ENCODE measurements at places on chromosomes 7 and 10.

DNA sequence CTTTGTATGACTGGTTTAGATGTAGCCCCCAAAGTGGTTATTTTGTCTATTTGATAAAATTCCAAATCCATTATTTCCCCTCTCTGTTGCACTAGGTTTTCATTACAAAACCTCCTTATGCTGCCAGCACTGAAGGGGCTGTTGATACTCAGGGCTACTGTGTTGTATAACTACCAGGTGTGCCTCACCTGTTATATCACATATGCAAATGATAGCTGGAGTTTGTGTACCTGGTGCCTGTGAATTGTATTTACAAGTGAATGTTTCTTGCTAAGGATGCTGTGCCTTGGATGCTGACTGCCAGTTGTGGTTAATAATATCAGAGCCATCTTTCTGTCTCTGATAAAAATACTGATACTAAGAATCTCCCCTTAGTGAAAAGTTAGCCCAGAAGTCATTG, 84.8 kb upstream of the CCDC6 start:
- no peak for DNase-seq

GRCh38 chr10:75598998-75599397, 167.6 kb downstream of the LRMDA start:
- DNase-seq, result no peak

DNA sequence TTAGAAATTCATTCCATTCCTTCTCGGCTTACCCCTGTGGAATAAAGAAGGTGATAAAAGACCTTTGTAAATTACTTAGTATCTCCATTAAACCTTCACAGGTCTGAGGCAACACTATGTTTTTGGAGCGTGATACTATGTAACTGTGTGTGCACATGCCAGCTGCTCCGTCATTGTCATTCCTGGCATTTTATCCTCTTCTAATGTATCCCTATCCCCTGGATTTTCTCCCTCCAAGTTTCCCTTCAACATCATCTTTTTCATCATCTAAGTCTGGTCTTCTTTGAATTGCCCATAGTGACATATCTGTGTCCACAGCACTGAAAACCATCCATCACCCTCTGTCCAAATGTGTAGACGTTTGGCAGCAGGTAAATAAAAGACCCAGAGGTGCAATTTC, 125.7 kb downstream of the TEX36 start:
- DNase-seq, result no peak

GRCh38 chr7:44982535-44982923, 3.7 kb upstream of the MYO1G start:
- DNase-seq, result no peak

- no peak for DNase-seq
Measured at GRCh38 chr10:71504168-71504567, 107.4 kb downstream of the CDH23 start.

DNA sequence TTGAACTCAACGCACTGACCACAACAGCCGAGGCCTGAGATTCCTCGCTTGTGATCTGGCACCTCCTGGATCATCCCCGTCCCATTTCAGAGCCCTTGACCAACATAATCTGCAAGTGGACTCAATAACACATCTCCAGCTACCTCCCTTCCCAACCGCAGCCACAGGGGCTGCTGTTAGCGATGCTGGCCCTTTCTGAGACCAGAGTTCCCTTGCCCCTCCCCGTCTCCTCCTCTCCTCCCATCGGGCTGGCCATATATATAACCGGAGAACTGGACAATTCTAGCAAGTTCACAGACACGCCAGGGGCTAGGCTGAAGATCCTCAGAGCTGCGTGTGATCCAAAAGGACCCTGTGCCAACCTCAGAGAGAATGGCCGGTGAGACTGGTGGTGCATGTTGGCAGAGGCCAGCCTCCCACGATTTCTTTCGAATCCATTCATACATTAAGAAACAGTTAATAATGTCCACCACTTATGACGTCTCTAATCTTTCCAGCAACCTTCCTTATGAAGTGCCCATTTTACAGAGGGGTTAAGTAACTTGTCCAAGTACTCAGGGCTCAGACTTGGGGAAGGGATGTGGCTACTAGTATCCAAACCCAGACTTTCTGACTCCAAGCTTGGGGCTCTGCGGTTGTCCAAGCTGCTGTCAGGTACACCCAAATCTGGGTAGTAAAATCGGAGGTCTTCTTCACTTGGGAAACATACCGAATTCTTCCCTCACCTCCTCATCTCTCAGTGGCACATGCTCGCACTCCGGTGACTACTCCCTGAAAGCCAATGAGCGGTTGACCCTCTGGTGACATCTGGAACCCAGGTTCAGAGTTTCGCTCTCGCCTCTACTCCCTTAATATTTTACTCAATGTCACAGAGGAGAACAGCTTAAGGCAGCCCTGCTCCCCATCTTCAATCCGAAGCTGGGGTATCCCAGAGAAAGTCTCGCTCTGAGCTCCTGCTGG, 11.2 kb upstream of the FEZF1 start:
- no peak for DNase-seq

DNA sequence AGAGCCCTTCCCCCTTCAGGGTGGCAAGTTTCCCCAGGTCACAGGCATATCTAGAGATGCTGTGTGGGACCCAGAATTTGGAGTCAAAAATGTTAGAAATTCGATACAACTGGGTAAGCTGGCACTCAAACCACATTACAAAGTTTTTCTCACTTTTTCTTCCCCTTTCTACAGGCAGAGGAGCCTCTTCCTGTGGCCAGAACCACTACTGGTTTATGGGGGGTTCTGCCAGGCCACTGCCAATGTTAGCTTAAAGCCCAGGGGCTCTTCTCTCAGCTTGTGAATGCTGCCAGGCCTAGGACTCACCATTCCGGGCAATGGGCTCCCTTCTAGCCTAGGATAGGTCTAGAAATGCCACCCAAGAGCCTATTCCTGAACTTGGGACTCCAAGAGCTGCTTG, 617.9 kb upstream of the PHF14 start:
- no peak for DNase-seq

- no peak for DNase-seq
Measured at GRCh38 chr7:145978769-145979168, 137.8 kb upstream of the CNTNAP2 start.

GRCh38 chr10:119456435-119456810, 86.1 kb downstream of the RGS10 start:
- DNase-seq, result no peak

GRCh38 chr7:82851121-82851520, 311.6 kb downstream of the PCLO start:
- no peak for DNase-seq

- no peak for DNase-seq
Measured at GRCh38 chr7:57769958-57770357, 320.0 kb downstream of the ZNF716 start.

- no peak for DNase-seq
Measured at GRCh38 chr10:12214093-12214492, 18.1 kb downstream of the CDC123 start.

GRCh38 chr7:14793151-14793550, 109.4 kb downstream of the DGKB start:
- no peak for DNase-seq

DNA sequence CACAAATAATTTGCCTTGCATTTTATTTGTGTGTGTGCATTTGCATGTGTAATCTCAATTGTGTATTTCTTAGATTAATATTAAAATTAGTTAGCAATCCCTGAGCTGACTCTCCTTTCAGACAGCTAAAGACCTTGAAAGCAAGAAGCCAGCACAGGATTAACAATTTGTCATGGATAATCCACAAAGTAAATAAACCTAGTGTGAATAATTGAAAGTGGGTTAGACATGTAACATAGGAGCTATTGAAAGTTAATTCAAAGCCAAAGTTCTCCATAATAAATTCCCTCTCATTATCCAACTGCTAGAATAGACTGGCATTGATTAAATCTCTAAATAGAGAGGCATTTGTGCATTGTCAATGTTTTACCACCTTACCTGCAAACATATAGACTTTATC, 326.1 kb downstream of the PLXDC2 start:
- DNase-seq, result no peak

DNA sequence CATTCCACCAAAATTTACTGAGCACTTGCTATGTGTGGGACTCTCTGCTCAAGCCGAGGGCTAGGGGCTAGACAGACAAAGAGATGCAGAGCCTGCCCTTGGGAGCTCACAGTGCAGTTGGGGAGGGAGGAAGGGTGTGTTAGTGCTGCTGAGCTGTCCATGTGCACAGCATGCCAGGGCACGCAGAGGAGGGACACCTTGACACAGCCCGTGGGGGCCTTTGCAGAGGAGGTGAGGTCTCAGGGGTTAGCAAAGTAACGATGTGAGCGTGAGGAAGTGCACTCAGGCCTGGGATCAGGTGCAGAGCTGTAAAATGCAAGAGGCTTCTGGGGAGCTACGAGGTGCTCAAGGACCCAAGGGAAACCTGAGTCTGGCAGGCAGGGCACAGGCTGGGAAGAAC, 16.3 kb downstream of the PRKCQ start:
- DNase-seq, result no peak

DNA sequence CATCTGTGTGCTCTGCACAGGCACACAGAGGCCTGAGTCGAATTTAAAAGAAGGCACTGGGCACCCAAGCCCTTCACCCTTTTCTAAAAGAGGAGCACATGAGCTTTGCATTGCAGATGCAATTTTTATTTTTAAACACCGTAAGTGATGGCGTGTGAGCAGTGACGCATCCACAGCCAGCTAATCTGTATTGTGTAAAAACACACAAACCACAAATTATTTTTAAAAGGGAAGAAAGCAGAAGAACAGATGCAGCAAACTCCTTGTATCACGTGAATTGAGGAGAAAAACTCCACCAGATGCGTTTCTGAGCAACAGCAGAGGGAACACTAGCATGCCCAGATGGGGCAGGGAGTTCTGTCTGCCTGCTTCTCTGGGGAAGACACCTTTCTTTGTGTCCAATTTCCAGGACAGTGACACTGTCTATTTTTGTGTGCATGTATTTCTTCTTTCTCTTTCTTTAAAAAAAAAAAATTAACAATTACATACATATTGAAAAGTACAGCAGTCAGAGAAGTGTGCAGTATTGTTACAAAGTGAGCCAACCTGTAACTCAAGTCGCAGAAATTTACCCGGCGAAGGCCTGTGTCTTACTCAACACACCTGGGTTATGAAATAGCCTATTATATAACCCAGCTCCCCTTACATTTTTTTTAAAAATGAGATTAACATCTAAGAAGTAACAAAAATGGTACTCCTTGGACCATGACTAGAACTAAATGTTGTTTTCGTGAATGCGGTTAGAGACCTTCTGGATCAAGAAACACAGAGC, 39.2 kb downstream of the EEPD1 start:
- no peak for DNase-seq
